Stimulated activated CD4-positive, alpha-beta T cell treated with anti-CD3 and anti-CD28 coated beads, Interleukin-12 subunit alpha, Interleukin-12 subunit beta, amount 100 ng/mL, for 48 hours (primary cell): ENCODE measurements at places on chromosomes 7 and 10.

- no peak for DNase-seq
These were observed 26.1 kb upstream of the CCNJ start for GRCh38 chr10:96017191-96017687.

DNA sequence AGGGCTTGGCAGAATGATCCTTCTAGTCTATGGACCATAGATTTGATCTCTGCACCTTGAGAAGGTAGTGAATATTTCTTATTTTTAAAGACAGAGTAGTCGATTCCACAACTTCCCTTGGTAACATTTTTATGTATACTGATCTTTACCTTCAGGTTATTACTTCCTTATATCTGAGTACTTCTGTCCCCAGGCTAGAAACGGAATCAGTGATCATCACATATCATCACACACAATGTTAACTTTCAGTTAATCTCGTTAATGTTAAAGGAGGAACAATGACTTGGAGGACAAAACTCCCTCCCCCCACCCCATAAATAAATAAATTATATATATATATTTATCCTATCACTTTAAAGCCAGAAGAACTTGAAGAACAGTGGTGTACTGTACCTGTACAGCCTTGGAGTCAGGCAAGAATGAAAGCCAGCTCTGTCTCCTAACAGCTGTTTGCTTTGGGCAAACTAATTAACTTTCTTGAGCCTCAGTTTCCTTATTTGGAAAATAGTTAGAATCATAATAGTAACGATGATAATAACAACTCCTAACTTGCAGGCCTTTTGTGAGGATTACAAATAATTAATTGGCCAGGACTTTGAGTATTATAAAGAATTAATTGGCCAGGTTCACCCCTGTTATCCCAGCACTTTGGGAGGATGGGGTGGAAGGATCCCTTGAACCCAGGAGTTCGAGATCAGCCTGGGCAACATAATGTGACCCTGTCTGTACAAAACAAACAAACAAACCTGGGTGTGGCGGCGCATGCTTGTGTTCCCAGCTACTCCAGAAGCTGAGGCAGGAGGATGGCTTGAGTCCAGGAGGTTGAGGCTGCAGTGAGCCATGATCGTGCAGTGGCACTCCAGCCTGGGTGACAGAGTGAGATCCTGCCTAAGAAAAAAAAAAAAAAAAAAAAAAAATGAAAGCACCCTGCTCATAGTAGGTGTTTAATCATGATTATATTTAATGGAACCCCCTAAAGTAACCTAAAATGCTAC, 63.5 kb downstream of the SAMD9 start:
- DNase-seq: no peak

DNA sequence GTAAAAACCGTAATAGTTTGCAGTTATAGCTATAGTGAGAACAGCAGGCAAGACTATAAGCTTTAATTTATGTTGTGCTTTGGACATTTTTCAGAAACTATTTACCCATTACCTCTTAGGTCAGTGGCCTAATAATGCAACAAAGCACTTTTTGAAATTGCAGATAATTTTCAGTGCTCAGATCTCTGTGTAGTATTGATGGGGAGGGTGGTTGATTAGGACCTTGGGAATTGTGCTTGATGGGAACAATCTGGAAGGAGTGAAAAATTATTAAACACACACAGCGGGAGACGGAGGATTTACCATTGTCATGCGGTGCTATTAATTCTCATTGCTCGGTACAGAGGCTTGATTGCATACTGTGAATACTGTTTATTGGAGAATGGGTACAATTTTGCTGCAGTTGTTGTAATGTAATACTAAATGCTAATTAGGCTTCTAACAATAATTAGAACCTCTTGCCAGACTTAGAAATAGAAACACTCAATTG, 304.8 kb downstream of the LRMDA start:
- DNase-seq: no peak

DNA sequence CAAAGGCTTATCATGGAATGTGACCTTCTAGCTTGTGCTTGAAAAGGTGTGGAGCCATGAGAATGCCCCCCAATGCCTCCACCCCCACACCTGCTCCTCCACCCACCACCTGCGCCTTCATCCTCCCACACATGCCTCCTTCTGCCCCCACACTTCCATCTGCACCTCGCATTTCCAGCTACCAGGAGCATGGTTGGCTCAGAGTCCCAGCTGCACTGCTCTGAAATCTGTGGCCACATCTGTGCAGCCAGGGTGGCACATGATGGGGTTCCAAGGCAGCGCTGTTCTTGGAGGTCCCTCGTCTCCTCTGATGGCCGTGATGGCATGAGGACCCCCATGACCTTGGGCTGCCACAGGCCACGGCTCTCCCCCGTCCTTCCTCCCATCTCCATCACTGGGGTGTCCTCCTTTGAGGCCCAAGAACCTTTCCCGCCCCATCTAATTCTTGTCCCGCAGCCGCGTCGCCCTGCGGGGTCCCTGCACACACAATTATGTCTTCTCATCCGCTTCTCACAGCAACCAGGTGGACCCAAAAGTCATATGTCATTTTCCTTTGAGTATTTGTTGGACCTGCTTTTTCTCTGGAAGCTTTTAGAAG, 40.6 kb upstream of the CNPY1 start:
- DNase-seq: no peak

DNA sequence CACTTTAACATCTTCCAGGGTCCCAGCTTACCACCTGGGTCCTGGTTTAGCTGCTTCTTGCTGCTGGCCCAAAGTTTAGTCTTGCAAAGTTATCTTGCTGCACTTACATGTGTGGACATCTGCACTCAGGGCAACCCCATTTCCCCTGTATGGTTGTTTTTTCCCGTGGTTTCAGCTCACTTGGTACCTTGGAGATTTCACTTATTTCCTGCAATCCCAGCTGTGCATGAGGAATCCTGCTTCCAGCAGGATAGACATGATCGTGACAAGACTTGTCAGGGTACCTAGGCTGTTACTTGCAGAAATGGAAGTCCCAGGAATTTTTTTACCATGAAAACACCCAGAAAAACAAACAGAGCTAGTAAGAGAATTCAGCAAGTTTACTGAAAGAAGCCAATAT, 95.9 kb upstream of the LEP start:
- no peak for DNase-seq

GRCh38 chr10:48453451-48454301, 147.2 kb downstream of the MAPK8 start:
- no peak for DNase-seq

DNA sequence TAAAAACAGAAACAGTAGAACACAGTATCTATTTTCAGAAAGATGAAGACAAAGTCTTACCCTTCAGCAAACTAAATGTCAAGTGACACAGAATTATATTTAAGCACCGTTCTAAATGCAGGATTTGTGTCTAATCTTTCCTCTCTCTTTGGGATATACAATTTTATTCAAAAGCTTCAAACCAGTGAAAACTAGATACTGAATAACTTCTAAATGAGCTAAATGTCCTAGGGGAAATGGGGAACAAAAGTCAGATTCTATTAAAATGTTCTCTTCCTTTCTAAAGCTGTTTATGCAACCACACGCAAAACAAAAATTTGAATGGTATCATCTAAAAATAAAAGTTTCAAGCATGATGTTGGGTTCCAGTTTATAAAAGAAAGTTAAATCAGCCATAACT, 136.4 kb upstream of the AOAH start:
- DNase-seq: no peak

DNA sequence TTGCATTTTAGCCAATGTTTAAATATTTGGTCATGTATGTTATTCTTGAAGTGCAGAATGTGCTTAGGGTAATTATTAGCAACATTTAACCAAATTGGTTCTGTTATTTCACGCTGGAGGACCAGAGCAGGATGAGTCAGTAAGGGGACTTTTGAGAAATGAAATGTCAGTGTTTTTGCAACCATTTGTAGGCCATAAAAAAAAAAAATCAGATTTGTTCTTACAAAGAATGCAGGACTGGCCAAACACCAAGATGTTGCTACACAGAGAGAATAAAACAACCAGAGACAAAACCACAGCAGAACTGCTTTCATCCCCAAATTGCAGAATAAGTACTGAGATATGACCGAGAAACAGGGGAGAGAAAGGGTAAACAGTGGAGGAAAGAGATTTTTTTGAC, 62.1 kb downstream of the TPST1 start:
- DNase-seq: no peak

GRCh38 chr7:27364344-27364758, 121.7 kb downstream of the EVX1 start:
- no peak for DNase-seq

- DNase-seq: no peak
These were observed 15.6 kb downstream of the MDH2 start for GRCh38 chr7:76063525-76063924.

DNA sequence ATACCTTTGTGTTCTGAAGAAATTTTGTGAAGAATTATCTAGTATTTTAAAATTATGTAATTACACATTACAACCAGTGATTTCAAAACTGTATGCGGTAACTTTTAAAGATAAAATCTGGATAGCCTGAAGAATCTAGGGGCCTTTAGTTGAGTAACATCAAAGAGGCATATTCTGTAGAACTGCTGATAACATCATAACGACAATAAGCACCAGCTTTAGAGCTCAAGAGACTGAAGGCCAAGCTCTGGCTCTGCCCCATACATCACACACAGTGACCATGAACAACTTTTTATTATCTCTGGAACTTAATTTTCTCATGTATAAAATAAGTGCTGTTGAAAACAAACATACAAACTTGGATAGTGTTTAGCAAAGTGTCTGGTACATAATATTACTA, 121.1 kb upstream of the RHOBTB1 start:
- no peak for DNase-seq

- DNase-seq: no peak
These were observed 59.4 kb downstream of the SYPL1 start for GRCh38 chr7:106052681-106053080.

GRCh38 chr7:139396323-139396951, 36.7 kb downstream of the LUC7L2 start:
- no peak for DNase-seq

GRCh38 chr10:12107781-12108180, 21.7 kb upstream of the SEC61A2 start:
- DNase-seq: no peak

GRCh38 chr7:95476904-95477594, 8.7 kb upstream of the ASB4 start:
- DNase-seq: peak; percentile 37

DNA sequence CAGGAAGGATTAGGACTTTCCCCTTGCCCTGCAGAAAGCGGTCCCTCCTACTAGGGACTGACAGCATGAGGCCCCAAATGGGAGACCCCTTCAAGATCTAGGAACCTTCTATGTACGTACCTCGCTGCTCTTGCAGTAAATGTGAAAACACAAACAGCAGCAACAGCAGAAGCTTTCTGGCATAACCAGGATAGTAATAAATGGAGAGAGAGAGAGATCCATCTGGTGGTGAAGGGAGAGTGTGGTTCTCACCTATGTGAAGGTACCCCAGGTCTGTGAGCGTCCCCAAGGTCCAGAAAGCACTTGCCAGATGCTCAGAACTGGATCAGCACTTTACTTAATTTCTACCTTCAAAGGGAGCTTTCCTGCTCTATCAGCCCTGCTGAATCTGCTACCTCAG, 592.7 kb downstream of the PARD3 start:
- no peak for DNase-seq

- no peak for DNase-seq
These were observed 7.3 kb downstream of the FLNC start for GRCh38 chr7:128837521-128837921.

GRCh38 chr7:1225441-1226185, 7.1 kb upstream of the UNCX start:
- DNase-seq: no peak

- no peak for DNase-seq
These were observed 35.2 kb upstream of the WDFY4 start for GRCh38 chr10:48649349-48649944.

GRCh38 chr7:134623193-134623592, 23.5 kb upstream of the BPGM start:
- no peak for DNase-seq

GRCh38 chr7:27359181-27360125, 116.9 kb downstream of the EVX1 start:
- no peak for DNase-seq

DNA sequence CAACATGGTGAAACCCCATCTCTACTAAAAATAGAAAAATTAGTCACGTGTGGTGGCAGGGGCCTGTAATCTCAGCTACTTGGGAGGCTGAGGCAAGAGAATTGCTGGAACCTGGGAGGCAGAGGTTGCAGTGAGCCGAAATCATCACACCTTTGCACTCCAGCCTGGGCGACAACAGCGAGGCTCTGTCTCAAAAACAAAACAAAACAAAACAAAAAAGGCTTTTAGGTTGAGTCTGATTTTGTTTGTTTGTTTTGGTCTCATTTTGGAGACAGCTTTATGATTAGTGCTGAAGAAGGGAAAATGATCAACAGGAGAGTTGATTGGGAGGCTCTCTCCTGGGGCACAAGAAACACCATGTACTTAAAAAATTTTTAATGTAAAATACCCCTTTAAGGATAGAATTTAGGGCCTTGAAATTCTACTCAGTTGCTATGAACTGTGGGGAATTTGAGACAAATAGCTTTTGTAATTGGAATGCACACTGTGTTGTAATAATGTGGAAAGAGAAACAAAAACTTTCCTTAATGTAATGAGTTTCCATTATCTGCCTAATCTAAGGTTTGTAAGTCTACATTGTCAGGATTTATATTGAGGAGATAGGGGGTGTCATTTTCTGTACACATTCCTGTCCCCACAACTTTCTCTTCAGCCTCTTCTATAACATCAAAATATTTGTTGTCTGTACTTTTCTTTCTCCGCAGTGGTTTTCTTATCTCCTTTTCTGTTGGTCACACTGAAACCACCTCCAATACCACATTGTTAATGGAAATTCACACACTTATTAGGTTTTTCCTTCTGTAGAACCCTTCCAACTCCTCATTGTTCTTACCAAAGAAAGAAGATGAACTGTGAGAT, 41.3 kb downstream of the ARID5B start:
- DNase-seq: no peak

DNA sequence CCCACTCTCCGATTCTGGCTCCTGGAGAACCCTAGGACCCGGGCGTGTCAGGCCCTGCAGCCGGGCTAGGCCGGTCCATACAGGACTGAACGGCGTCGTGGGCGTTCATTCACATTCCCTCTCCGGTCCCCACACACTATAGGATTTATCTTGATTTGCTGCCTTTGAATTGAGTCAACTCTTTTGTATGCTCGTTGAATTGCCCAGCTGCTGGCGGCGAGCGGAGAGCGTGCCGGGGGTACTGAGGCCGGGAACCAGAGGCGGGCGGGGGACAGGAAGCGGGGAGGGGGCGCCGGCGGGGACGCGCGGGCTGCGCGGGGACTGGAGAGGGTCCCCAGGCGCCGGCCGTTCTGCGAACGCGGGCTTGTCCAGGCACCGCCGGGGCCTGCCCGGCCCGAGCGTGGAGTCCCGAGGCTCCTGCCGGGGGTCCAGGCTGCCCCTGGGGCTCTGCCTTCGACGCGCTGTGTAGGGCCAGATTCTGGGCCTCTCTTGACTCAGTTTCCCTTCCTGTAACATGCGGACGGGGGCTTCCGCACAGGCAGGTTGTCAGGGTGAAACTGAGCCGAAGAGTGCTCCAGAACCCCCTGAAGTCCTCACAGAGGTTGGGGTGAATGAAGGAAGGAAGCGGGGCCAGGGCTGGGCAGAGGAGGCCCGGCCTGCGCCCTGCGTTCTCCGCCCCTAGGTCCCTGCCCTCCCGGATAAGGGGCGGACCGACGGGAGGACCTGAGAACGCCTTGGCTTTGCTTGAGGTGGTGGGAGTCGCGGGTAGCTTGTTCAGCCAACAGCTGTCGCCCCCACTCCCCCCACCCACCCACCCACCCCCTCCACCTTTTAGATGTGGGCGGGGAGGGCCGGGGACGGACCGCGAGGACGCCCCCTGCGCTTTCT, 769 bp upstream of the ELFN1 start:
- DNase-seq: no peak

GRCh38 chr10:88437411-88437810, 145.7 kb downstream of the RNLS start:
- DNase-seq: no peak
